Mesenchymal stem cell (in vitro differentiated cells and primary cell): ENCODE measurements at places on chromosomes 2 and 18.

DNA sequence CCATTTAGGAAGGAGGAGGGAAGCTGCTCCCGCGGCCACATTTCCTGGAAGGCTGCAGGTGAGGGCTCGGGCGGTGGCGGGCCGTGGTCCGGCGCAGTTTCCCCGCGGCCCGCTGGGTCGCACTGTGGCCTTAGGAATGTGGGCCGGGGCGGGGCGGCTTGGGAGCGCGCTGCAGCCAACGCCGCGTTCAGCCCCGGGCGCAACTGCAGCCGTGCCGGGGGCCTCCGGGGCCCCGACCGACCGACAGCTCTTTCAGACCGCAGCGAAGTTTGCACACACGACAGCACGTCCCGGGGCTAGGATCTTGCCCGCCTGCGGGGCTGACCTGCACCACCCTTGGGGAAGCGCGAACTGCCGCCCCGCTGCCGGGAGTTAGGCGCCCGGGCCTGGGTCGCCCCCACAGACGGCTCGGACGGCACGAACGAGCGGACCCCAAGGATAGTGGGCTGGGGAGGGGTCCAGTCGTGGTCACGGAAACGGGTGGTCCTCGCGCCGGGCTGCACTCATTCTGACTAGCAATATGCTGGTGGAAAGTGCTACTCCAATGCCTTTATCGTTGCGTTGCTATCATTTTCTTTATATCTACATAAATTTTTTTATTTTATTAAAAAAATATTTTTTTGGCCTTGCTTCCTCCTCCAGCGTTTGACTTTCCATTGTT lies 69.9 kb upstream of the DLX2 start:
- DNase-seq: peak; percentile 61

- no peak for DNase-seq
These were observed 193.2 kb upstream of the HNMT start for GRCh38 chr2:137771064-137771463.

- DNase-seq: no peak
These were observed 16.8 kb upstream of the KCNJ3 start for GRCh38 chr2:154681741-154682140.

GRCh38 chr2:46042207-46042637 lies 255.0 kb upstream of the EPAS1 start:
- no peak for DNase-seq

DNA sequence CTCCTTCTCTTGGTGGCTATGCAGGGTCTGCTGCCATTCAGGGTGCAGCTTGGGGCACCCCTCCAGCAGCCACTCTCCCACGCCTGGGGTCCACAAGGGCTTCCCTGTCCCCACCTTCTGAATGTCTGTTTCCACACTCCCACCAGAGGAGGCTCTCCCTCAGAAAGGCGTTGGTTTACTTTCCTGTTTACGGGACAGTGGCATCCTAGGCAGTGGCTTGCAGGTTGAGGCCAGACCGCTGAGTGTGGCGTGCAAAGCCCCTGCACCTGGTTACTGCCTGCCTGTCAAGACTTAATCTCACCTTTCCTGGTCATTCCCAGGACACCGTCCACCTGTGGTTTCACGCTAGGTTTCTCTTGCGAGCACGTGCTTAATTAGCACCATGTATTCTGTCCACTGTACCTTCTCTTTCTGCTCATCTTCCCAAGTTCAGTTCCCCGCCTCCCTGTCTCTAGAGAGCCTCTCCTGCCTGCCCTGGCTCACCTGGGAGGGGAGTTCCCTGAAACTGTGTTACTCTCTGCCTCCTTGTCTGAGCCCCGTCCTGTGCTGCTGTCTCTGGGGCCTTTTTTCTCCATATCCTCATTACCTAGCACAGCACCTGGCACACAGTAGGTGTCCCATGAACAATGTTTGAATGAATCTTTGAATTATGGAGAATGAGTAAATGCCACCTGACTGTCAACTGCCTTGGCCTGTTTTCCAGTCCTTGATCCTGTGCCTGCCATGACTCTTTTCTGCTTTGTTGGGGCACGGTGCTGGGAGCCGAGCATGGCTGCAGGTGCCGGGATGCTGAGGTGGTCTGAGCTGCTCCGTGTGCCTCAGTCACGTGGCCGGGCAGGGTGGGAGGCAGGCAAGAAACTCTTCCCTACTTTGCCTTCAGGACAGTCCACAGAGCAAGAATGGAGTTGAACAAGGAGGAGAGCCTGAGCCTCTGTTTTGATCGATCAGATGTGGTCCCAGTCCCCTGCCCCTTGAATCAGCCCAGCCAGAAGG lies 56.4 kb downstream of the ARHGEF4 start:
- no peak for DNase-seq

GRCh38 chr2:152558158-152558984 lies 158.9 kb downstream of the PRPF40A start:
- DNase-seq: peak; percentile 76

GRCh38 chr2:163207693-163208370 lies 369.3 kb upstream of the KCNH7 start:
- no peak for DNase-seq

DNA sequence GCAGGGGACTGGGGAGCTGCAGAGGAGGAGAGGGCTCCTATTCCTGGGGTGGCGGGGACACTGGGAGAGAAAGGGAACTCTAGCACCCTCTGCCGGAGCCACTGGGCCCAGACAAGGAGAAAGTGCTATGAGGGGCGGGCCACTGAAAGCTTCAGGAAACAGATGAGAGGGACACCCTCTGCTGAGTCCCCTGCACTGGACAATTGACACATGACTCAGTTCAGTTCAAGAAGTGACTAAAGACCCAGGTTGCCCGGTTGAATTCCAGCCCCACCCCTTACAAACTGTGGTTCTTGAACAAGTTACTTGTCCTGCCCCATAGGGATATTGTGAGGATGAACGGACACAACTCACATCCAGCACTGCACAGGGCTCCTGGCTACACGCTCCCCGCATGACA lies 5.0 kb downstream of the RUFY4 start:
- DNase-seq: peak; percentile 36

GRCh38 chr2:31978436-31978835 lies 32.4 kb downstream of the MEMO1 start:
- no peak for DNase-seq

- no peak for DNase-seq
These were observed 80.2 kb downstream of the CDH20 start for GRCh38 chr18:61413396-61413795.

DNA sequence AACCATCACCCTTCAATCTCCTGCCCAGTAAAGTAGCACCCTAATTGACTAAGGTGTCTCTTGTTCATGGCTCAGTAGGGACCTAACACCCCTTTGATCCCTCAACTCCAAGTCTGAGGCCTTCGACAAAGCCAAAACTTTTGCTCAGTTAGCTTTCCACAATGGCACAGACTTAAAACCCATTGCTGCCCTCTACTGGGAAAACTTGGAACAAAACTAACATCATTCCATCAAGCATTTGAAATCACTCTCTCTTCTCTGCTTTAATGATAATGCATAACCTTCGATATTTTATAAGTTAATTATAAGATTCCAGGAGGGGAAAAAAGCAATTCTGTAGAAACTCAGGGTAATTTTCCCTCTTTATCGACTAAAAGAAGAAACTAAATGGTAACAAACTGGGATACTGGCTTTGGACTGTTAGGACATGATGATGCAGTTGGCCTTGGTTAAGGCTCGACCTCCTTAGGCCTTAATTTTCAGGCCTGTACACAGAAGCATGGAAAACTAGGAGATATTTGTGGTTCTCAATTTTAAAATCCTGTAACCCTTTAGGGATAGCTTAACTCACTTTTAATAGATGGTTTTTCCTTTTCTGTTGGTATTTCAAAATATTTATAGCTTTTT lies 127.8 kb downstream of the STK39 start:
- peak; percentile 70 for DNase-seq

DNA sequence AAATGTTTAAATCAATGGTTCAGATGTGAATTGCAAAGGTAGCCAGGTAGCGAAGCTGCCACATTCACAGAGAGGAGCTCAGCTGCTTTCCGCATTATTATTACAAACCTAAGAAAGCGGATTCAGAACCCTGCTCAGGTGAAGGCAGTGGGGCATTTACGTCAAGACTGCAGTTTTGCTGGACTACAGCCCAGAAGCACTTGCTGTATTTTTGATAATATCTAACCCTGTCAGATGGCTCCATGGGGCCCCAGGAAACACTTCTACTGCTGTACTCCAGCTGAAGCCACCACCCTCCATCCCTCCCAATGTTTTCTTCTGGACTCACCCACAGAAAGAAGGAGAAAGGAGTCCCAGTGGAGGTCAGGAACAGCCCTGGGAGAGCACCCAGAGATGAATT lies 96.9 kb downstream of the TPO start:
- no peak for DNase-seq

GRCh38 chr2:215104226-215104625 lies 34.2 kb downstream of the ABCA12 start:
- no peak for DNase-seq

GRCh38 chr2:182553483-182553882 lies 126.6 kb upstream of the PDE1A start:
- no peak for DNase-seq

DNA sequence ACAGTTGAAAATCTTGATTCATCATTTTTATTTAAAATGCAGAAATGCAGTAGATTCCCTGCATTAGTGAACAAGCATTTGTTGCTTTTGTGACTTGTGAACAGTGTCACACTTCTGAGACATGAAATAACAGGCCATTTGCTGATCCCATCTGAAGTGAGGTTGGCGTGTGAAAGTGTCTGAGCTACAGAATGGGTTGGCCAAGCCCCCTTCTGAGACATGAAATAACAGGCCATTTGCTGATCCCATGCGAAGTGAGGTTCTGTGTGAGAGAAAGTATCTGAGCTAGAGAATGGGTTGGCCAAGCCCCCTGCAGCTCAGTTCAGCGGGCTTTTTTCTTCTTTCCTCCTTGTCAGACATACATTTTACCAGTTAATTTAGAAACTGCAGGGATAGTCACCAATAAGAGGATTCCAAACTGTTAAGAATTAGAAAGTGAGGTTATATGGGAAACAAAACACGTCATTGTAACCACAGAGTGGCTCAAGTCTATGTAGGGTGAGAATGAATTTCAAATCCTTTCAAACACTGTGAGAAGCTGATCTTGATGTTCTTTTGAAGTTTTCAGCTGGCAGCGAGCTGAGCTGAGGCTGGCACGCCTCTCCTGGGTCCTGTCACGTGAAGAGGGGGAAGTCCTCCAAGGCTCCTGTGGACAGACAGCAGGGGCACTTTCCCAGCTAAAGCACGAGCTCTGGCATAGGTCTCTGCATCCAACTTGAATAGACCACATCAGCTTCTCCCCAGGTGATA lies 339.2 kb upstream of the SALL3 start:
- no peak for DNase-seq

DNA sequence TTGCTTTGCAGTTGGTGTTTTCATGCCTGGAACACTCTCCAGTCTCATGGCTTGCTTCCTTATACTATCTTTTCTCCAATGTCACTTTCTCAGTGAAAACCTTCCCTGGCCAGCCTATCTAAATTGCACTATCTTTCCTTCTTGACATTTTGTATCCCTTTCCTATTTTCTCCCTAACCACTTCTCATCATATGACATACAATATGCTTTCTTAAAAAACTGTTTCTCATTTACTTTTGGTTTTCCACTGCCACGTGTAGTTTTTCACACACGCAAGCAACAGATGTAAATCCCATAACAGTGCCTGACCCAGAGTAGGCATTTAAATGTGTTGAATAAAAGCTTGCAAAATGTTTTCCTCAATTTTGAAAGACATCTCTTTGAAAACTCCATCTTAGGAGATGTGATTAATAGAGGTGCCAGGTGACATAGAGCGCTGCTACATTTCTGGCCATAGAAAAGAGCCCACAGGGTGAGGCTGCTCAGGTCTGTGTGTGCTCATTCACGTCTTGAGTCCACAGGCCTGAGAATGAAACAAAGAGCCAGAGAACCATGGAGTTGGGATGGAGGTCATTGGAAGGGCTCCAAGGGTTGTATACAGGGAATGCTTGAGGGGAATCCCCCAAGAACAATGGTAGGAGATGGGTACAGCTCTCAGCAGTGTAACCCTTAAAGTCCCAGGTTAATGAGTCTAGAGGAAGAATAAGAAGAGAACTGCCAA lies 12.7 kb downstream of the ZNF24 start:
- no peak for DNase-seq

DNA sequence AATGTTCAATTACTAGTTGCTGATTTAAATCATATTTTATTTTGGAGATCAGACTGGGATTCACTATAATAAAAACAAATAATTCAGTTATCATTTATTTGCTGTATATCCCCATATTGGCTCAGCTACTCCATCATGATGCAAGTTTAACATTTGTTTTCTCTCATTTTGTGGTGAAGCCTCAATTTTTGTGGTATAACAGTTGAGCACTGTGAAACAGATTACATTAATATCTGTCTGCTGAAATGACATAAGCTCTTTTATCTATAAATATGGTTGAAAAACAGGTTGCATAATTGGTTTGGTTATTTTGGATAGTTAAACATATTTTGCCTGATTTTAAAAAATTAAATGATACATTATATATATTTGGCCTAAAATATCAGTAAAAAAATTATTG lies 67.7 kb downstream of the DPP4 start:
- no peak for DNase-seq

GRCh38 chr2:63665846-63666475 lies 77.2 kb downstream of the MDH1 start:
- DNase-seq: peak; percentile 65

GRCh38 chr2:27893006-27893405 lies 2.5 kb downstream of the BABAM2 start:
- DNase-seq: no peak

GRCh38 chr2:2184549-2185249 lies 146.4 kb downstream of the MYT1L start:
- DNase-seq: no peak

GRCh38 chr2:74146929-74147726 lies 584 bp downstream of the BOLA3 start:
- peak; percentile 49 for DNase-seq

- peak; percentile 85 for DNase-seq
These were observed 913 bp upstream of the TRABD2A start for GRCh38 chr2:84881581-84882413.

DNA sequence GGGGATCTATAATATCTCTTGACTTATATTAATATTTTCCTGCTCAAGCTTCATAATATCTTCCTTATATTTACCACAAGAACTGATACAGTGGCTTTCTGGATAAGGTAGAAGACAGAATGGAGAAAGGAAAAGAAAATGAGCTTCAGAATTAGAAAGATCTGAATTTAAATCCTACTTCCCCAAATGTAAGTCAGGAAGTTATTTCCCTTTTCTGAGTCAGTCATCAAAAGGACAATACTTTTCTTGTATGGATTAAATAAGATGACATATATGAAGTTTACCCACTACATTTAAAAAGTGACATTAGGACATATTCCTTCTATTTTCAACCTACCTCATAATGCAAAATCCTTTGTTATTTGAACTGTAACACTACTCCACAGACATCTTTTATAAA lies 19.0 kb downstream of the KRCC1 start:
- no peak for DNase-seq
